ENCODE measurements at places on chromosomes 6 and 20.
A peak's percentile ranks its signal among the peaks of the same experiment; 100 is the strongest.

- DNase-seq: peak; percentile 94
Measured at GRCh38 chr6:152458648-152459644, 178.2 kb downstream of the SYNE1 start.

DNA sequence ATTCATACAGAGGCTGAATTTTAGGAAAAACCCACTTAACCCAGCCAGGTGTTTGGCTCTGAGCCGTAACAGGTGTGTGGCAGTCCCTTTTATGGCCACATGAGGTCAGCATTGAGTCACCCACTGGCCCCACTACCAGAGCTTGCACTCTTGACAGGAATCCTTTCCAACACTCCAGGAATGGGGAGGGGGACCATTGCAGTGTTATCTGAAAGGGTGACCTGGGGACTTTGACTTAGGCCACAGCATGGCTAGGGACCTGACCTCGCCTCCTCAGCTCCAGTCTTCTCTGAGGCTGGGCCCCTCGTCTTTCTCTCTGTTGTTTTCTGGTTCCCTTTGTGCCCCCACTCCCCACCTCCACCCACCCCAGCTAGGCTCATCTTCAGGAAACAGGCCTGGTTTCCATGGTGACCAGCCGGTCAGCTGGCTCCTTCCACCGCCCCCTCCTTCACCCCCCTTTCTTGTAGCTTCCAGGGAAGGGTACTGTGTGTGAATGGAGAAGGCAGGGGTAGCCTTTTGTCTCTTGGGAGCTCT is 2.1 kb upstream of the TMEM151B start:
- peak; percentile 81 for DNase-seq

DNA sequence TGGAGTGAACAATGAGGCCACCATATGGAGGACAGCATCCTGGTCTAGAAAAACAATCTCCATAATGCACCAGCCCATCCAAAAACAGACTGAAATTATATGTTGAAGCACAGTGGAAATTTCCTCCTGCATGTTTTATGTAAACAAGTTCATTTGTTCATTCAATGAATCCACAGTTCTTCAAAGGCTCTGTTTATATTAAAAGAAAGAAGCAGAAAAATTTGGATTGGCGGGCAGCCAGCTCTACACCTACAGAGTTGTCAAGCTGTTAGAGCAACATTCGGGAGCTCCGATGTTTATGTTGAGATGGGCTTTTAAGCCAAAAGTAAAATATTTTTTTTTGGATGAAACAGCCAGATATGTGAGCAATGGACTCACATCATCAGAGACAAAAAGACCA is 395.3 kb upstream of the SULF2 start:
- DNase-seq: no peak

GRCh38 chr6:77173472-77174074 is 289.7 kb downstream of the HTR1B start:
- no peak for DNase-seq

GRCh38 chr20:41853806-41854205 is 235.6 kb upstream of the CHD6 start:
- DNase-seq: no peak

- no peak for DNase-seq
Measured at GRCh38 chr6:106730264-106730663, 100.9 kb downstream of the QRSL1 start.

- DNase-seq: no peak
Measured at GRCh38 chr6:111764238-111765175, 108.7 kb downstream of the FYN start.

- DNase-seq: peak; percentile 86
Measured at GRCh38 chr6:125363039-125363823, 61.5 kb upstream of the HDDC2 start.

- no peak for DNase-seq
Measured at GRCh38 chr20:18728165-18728869, 85.3 kb upstream of the SCP2D1 start.
